ENCODE measurements at places on chromosomes 13 and 19.
A peak's percentile ranks its signal among the peaks of the same experiment; 100 is the strongest.

GRCh38 chr19:30062907-30063649 lies 121.0 kb downstream of the URI1 start:
- no peak for DNase-seq

DNA sequence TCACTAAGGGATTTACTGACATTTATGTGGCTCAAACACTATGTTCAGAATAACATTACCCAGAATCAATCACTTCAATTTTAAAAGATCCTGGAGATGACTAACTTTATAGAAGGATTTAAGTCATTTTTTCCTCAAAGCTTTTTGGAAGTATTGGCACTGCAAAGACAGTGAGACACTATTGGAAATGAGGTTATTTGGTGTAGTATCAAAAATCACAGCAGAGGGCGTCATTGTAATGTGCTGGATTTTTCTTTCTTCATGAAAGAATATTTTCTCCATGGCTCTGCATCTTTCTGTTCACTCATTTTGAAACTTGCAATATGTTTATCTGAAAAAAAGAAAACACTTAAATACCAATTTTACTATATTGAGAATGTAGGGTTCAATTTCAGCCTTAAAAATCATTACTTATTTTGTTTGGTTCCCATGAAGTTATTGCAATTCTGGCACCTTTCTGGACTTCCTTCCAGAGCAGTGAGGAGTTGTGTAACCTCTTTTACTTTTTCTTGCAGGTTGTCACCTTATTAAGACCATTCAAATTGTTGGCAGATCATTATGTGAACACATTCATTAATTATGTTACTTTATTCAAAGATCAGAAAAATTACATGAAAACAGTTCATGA lies 3.7 kb upstream of the CSNK1A1L start:
- no peak for DNase-seq

- no peak for DNase-seq
Measured at GRCh38 chr13:90701264-90701663, 646.2 kb upstream of the MIR17HG start.

- DNase-seq = peak; percentile 28
Measured at GRCh38 chr13:113820813-113821651, 42.8 kb downstream of the GAS6 start.

GRCh38 chr19:18415178-18415867 lies 3.9 kb upstream of the SSBP4 start:
- no peak for DNase-seq
